ENCODE measurements at places on chromosomes 1 and 21.

- no peak for DNase-seq
These were observed 343.3 kb upstream of the VAMP3 start for GRCh38 chr1:7427605-7428300.

- no peak for DNase-seq
These were observed 9.6 kb upstream of the PLA2G4A start for GRCh38 chr1:186819126-186819525.

GRCh38 chr1:185939142-185939541 lies 205.0 kb downstream of the HMCN1 start:
- no peak for DNase-seq

DNA sequence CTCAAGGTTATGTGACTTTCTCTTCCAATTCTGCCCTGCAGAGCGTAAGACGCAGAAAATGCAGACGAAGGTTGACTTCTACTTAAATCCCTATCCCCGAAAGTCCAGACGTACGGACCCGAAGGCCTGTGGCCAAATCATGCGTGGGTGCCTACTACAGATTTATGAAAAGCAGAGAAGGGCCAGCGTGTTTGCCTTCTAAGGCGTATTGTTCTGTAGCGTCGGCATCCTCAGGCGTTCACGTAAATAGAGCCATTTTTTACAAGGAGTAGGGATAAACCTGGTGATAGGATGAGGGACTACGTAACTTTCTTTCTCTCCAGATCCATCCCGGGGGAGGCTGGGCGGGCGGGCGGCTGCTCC lies 222 bp upstream of the GIPC2 start:
- DNase-seq, result no peak

- no peak for DNase-seq
These were observed 869 bp downstream of the NAV1 start for GRCh38 chr1:201539561-201540431.

DNA sequence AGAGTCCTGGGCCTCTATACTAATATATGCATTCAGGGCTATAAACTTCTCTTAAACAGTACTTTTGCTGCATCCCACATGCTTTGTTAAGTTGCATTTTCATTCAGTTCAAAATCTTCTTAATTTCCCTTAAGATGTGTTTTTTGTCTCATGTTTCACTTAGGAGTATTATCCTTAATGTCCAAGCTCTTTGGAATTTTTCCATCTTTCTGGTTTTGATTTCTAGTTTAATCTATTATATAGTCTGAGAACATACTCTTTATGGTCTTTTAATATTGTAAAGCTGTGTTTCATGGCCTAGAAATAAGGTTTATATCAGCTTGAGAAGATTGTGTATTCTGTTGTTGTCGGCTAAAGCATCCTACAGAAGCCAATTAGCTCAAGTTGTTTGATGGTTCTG lies 1041.8 kb downstream of the PLA2G4A start:
- DNase-seq, result peak; percentile 16

DNA sequence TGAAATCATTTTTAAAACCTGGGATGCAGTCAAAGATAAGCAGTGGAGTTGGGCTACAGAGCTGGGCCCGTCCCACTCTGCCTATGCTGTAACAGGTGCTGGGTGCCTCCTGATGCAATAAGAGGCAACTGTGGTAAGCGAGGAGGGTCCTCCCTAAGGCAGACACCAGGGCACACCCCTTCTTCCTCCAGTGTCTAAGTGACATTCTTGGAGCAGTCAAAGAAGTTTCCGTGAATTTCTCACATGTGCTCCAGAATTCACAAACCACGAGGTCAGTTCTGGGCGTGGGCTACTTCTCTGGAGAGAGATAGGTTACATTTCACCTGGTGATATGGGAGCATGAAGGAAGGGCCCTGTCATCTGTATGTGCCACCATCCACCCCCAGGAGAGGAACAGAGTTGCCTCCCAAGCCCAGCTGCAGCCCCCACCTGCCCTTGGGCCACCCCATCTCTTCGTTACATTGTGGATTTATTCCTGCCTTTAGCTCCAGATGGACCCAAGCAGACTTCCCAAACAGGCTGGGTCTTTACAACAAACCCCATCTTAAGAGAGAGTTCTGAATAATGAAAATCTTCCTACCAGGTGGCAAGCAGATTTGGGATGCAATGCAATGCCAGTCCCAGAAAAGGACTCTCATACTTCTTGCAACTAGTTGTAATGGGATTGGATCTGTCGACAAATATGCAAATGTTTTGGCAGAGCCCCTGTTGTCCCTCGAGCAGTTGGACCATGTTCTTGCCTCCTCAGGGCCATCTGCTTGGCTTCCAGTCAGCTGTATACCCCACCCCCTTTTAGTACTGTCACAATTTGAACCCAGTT lies 82.5 kb upstream of the CNTN2 start:
- DNase-seq, result no peak

DNA sequence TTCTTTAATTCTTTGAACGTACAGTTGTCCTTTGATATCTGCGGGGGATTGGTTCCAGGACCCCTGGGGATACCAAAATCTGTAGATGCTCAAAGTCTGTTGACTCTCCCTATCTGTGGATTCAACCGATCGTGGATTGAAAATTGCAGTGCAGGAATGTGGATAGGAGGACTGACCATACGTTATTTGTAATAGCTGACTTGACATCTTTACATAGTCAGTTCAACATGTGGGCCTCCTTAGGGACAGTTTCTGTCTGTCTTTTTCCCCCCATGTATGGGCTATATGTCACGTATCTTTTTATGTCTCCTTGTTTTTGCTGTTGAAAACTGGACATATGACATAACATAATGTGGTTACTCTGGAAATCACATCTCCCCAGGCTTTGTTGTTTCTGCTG lies 204.9 kb downstream of the DYRK1A start:
- no peak for DNase-seq

DNA sequence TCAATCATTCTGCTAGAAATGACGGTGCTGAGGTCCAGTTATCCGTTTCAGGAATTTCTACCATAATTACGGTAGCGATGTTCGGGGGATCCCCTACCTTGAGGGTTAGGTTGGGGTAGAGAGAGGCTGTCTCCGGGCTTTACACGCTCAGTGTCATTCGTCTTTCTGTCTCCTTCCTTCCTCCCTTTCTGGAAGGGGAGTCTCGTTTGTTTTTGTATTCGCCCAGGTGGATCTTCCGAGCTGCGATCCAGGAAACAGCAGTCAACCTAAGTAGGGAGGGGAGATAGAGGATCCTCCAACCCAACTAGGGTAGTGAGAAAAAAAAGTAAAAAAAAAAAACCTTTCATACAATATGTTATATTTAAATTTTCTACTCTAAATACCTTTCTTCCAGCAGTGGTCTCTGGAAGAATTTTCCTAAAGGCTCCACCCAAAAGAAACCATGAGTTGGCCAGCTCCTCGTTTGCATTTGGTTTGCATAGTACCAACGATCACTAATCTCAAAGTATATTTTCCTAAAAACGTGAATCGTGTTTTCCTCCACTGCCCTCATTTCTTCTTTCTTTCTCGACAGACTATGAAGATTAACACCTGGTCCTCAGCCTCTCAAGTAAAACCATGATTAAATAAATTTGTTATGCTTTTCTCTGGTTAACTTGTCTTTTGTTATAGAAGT lies 611 bp upstream of the PIK3C2B start:
- no peak for DNase-seq

DNA sequence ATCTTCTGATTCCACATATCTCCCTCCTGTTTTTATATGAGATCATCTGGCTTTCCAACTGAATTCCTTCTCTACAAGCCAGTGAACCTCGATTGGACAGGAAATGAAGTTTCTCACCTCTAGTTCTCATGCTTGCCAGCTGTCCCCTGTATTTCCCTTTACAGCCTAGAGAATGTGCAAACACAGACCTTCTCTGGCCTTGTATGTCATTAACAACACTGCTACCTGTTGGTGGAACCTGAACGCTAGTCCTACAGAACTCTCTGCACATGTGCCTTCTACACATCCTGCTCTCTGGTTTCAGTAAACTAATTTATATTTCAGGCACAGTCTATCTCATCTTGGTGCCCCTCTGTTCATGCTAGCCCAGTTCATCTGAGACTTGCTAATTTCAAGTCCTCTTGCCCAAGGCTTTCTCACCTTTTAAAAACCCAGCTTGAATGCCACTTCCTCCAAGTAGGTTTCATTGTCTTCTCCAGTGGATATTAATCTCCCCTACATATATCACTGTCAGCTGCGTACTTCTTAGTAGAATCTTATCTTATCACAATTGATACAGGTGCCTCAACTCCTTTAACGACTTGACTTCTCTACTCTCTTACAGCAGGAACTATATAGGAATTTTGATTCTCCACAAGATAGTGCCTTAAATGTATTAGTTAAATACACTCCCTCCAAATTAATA lies 549.9 kb downstream of the PLPP3 start:
- no peak for DNase-seq

- no peak for DNase-seq
These were observed 155.4 kb downstream of the PGBD5 start for GRCh38 chr1:230270559-230271281.

DNA sequence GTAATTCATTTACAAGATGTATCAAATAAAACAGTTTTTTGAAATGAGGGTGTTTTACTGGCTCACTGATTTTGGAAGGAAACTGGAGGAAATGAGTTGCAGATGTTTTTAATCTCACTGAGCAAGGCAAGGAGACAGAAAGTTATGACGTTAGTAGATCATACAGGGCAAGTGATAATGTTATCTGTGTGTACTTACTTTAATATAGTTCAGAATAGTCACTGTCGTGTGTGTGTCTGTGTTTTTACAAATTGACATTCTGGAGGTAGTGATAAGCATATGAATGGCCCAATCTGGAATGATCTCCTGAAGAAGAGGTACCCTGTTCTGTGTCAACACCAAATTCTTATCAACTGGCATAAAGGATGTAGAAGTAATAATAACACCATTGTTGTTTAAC lies 1.9 kb upstream of the GBP4 start:
- no peak for DNase-seq

- DNase-seq, result no peak
These were observed 98.5 kb downstream of the GALNT2 start for GRCh38 chr1:230165536-230165935.

DNA sequence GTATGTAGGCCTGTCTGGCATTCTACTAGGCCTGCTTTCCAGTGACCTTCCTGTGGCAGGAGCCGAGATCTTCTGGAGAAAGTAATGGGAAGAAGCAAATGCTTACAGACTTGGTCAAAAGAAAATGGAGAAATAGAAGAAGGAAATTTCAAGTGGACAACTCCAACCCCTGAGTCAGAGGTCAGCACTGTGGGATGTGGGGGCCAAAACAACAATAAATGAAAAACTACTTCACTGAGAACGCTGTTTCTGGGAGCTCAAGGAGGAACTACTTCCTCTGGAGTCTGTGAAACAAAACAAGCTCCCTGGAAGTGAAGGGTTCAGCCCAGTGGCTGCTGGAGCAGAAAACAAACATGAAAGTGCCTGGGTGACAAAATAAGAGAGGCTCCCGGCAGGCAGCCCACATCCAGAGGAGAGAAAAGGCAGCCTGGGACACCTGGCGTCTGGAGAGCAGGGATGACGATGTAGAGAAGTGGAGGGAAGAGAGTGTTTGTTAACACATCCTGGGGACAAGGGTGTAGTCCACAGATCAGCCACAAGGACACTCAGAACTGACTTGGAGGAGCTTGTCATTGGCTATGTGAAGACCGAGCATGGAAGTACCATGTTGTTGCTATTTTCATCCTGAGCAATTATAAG lies 355.2 kb downstream of the SMYD3 start:
- DNase-seq, result no peak

DNA sequence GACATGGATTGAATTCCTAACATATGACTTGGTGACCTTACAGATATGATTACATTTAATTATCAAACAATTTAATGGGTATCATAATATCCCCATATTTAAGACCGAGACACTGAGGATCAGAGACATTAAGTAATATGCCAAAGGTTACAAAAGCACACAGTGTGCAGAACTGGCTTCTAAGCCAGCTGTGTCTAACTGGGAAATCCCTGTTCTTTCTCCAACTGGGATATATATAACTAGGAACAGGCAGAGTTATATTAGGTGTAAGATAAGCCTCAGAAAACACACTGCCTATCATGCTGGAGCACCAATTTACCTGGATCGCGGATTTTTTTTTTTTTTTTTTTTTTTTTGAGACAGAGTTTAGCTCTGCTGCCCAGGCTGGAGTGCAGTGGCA lies 88.3 kb upstream of the ADGRL2 start:
- DNase-seq, result no peak

GRCh38 chr1:98323388-98323787 lies 338.1 kb upstream of the SNX7 start:
- no peak for DNase-seq

GRCh38 chr1:228399531-228400236 lies 7.0 kb downstream of the TRIM11 start:
- DNase-seq, result no peak

GRCh38 chr1:219058891-219059820 lies 114.5 kb upstream of the LYPLAL1 start:
- no peak for DNase-seq

DNA sequence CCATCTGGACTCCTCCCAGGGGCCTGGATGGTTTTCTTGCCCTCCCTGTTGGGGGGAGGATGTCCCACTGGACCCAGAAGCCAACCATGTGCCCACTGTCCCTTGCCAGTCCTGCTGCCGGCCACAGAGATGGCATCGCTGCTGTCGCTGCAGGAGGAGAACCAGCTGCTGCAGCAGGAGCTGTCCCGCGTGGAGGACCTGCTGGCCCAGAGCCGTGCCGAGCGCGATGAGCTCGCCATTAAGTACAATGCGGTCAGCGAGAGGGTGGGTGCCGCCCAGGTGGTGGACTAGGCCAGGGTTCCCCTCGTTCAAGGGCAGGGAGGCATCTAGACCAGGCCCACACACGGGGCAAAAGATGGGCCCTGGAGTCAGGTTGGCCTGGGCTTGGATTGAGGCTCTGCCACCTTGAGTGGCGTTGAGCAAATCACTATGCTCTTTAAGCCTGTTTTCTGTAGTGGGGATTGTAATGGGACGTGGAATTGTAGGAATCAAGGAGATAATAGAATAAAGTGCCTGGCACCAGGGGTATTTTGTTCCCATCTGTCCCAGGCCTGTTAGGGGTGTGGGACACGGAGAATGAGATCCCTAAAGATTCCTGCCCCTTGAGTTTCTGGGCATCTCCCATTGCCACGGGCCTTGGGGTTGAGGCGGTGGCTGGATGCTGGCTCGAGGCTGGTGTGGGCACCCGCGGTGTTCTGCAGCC lies 2.6 kb downstream of the CROCC start:
- no peak for DNase-seq

DNA sequence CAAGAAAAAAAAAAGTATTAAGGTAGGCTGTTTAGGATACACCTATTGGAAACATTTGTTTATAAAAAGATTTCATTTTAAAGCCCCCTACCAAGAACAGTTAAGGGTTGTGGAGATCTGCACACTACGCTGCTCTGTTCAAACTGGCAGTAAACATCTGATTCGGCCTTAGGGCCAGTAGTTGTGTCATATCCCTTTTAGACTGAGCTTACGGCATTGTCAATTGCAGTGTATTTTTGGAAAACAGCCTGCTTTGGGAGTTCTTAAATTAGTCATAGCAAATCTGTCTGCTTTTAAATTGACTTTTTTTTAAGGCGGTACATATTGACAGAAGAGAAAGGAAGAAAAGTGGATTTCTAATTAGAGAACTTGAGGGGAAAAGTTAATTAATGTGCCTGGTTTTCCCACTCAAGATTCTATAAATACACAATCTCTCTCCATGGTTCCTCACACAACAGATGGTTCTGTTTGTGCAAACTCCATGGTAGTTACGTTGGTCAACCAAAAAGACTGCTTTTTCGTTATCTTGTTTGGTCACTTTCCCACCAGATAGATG lies 1.7 kb upstream of the ELK4 start:
- no peak for DNase-seq

All from forelimb muscle (tissue), 1 donor.